Activated T-cell treated with anti-CD3 and anti-CD28 coated beads for 4 hours (primary cell): ENCODE measurements at places on chromosomes 3 and 15.

DNA sequence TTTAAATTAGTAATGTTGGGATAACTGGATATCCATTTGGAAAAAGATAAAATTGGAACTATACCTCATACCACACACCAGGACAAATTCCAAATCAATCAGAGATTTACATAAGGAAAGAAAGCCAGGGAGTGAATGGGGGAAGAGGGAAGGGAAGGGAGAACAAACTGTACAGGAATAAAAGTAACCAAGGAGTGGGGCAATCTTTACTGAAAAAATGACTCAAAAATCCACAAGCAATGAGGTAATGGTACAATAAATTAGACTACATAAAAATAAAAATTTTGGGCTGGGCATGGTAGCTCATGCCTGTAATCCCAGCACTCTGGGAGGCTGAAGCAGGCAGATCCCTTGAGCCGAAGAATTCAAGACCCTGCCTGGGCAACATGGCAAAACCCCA, 82.6 kb downstream of the MLH1 start:
- DNase-seq: no peak

DNA sequence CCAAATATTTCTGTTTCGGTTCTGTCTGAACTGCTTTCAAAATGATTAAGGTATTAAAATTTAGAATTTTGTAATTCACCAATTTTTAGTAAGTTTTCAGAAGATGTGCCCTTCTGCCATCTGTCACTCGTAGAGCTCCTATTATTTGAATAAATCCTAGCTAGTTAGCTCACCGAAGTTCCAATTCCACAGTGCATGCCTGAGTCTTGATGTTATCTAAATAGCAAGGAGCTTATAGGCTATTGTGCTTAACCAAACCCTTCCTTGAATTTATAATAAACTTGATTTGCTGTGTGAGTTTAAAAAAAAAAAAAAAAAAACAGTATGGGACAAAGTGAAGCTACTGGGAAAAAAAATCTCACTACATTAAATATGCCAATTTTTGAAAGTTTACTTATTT, 18.7 kb downstream of the ATP13A3 start:
- no peak for DNase-seq

DNA sequence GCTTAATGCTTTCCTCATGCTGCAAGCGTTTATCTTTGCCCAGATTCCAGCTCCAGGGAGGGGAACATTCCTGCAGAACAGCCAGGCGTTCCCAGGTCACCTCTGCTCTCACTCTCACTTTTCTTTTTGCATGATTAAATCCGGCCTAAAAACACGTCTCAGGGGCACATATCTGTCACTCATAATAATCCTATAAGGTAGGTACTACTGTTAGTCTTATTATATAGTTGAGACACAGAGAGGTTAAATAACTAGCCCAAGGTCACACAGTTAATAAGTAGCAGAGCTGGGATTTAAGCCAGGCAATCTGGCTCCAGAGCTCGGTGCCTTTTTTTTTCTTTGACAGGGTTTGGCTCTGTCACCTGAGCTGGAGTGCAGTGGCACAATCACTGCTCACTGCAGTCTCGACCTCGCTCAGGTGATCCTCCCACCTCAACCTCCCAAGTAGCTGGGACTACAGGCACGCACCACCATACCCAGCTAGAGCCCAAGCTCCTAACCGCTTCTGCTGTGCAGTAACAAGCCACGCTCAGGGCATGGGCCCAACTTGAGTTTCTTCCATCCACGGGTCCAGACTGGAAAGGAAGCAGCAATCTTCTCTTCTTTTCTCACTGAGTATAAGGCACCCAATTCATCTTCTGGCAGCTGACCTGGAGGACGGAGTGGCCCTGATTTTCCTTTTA, 96.5 kb downstream of the LIPC start:
- no peak for DNase-seq

DNA sequence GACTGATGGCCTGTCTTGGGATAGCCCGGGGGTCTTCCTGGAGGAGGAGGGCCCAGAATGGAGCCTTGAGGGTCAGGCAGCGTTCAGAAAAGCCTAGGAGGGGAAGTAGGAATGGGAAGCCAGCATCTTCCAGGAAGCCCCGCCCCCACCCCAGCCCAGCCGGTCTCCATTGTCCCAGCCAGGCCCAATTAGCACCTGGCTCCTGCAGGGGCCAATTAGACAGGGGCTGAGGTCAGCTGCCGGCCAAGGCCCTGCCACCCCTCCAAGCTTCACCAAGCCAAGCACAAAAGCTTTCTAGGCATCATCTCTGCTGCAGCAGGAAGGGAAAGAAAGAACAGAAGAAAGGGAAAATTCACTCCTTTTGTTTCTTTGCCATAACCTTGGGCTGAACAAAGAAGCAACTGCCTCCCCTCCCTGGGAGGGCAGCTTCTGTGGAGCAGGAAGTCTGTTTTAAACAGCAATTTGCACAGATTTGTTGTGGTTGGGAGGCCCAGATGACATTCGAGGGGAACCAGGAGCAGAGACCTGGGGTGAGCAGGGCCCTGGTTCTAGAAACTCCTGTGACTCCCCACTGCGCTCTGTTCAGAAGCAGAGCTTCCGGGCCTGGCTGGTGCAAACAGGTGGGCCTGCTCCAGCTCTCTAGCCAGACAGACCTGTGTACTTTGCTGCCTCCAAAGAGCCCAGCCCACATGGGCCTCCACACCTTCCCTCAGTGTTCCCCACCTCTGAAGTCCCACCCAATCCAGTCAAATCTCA, 47.7 kb downstream of the CYP11A1 start:
- DNase-seq: no peak

- DNase-seq: peak; percentile 17
These were observed 31.5 kb downstream of the KCNAB1 start for GRCh38 chr3:156151824-156152428.

- DNase-seq: no peak
These were observed 1.1 kb upstream of the PLSCR2 start for GRCh38 chr3:146470425-146470990.

DNA sequence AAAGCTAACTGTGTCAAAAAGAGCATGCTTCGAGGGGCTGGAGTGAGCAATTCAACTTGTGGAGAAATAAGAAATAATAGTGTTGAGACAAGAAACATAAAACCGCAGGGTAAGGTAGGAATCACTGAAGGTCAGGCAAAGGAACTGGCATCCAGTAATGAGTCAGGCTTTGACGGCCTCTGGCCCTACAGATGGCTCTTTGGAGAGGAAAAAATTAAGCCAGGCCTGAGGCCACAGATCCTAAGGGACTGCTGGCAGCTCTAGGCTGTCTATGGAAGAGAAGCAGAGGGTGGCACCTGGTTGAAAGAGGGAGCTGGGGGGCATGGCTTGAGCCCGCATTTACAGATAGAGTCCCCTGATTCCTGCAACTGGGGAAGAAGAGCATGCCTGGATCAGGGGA, 28.6 kb upstream of the ZSCAN2 start:
- DNase-seq: no peak

GRCh38 chr15:33242165-33242564, 47.7 kb upstream of the FMN1 start:
- DNase-seq: no peak

DNA sequence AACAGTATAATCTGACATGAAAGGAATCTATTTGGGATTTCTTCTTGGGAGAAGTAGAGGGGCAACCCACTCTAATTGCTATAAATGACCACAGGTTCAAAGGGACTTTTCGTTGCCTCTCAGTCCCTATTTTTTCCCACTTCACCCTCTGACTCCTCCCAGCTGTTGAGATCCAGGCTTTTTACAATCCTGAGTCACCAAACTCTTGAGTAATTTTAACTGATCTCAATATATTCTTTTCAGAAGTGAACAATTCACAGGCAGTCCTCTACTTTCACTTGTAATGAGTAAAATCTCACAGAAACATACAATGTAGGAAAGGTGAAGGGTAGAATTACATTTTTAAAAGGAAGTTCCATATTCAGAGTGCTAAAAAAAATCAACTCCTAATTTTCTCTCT, 44.6 kb downstream of the EIF4E3 start:
- DNase-seq: no peak
